ENCODE measurements at places on chromosomes 5 and 9. TPM values are rescaled to one million over a fixed set of nuclear protein-coding genes. Genes with fewer than 3 reads are reported as not detected.

Gene GFRA3
- polyA plus RNA-seq = 2.0 TPM

Gene CYLC2
- not detected for polyA plus RNA-seq

Gene PSIP1
- polyA plus RNA-seq = 207 TPM

Gene FAM151B
- polyA plus RNA-seq = 0.58 TPM

Gene STK10
- 5.1 TPM for polyA plus RNA-seq

Gene SUSD3
- polyA plus RNA-seq = 3.9 TPM

Gene PRUNE2
- polyA plus RNA-seq = 34.8 TPM

Gene PCDH1
- 35.4 TPM for polyA plus RNA-seq

Gene HCN1
- polyA plus RNA-seq = 3.0 TPM

Gene PFN3
- polyA plus RNA-seq = not detected

Gene KLF9
- polyA plus RNA-seq = 8.4 TPM

Gene COL27A1
- polyA plus RNA-seq = 0.17 TPM

Gene RGS7BP
- 1.1 TPM for polyA plus RNA-seq

Gene MEGF9
- 31.7 TPM for polyA plus RNA-seq

Gene SNAPC3
- 40.7 TPM for polyA plus RNA-seq

Gene GRM6
- polyA plus RNA-seq = not detected

Gene FAM78A
- 3.5 TPM for polyA plus RNA-seq

Gene CARD6
- 0.54 TPM for polyA plus RNA-seq

Gene FOXD1
- 7.1 TPM for polyA plus RNA-seq

Gene GFI1B
- polyA plus RNA-seq = not detected

Gene TPPP
- polyA plus RNA-seq = 110 TPM

Gene C9orf153
- polyA plus RNA-seq = not detected

Gene PCDHGC5
- polyA plus RNA-seq = 4.3 TPM

Gene FCN2
- not detected for polyA plus RNA-seq

Gene CBY3
- polyA plus RNA-seq = not detected

Data from brain (organoid and tissue), 16 donors.